ENCODE measurements at places on chromosomes 1 and 21.

DNA sequence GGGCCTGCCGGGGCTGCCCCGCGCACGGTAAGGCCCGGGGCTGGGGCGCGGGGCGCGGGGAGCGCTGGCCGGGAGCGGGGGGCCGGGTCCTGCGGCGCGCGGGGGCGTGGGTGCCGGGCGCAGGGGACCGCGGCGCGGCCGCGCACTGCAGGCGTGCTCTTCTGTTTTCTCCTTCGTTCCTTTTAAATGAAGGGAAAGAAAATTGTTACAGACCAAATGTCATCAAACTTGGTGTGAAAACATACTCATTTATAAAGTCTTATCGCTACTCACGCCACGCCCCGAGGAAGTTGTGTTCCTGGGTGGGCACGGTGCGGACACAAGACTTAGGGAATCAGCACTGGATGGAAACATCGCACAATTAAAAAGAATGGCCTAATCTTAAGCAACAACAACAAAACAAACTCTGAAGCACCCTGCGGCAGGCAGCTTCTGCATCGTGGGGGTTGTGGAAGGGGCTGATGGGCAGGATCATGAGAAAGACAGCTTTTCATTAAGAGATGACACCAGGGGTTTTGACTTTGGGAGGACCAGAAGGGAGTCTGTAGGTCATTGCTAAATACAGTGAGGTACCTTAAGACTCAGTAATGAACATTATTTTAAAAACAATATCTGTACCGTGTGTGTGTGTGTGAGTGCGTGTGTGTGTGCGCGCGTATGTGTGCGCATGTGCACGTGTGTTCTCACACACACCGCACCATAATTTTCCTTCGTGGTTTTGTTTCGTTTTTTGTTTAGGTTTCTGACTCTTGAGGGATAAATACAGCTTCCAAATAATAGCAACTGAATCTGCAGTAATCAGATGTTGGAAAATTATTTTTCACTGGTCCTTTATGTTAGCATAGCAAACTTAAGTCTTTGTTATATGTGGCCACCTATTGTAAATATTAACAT, 548 bp downstream of the B3GALT5 start:
- DNase-seq = no peak

GRCh38 chr1:25805863-25806225, 5.9 kb downstream of the SELENON start:
- DNase-seq = no peak

- no peak for DNase-seq
Observed at GRCh38 chr1:157993918-157994605, 617 bp downstream of the KIRREL1 start.

DNA sequence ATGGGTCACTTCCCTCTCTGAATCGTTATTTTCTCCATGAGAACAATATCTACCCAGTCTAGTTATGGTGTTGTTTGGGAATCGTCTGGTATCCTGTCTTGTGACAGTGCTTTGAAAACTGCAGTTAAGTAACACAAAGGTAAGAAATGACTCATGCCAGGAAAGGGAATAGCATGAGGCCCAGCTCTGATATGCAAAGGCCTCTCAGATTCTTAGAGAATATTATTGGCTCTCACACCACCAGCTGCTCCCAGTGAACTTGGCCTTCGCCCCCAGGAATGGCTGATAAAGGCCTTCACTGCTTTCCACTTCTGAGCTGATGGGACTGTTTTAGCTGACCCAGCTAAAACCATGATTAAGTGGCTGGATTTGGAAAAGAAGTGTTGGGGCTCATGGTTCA, 27.1 kb downstream of the NEK2 start:
- peak; percentile 79 for DNase-seq

DNA sequence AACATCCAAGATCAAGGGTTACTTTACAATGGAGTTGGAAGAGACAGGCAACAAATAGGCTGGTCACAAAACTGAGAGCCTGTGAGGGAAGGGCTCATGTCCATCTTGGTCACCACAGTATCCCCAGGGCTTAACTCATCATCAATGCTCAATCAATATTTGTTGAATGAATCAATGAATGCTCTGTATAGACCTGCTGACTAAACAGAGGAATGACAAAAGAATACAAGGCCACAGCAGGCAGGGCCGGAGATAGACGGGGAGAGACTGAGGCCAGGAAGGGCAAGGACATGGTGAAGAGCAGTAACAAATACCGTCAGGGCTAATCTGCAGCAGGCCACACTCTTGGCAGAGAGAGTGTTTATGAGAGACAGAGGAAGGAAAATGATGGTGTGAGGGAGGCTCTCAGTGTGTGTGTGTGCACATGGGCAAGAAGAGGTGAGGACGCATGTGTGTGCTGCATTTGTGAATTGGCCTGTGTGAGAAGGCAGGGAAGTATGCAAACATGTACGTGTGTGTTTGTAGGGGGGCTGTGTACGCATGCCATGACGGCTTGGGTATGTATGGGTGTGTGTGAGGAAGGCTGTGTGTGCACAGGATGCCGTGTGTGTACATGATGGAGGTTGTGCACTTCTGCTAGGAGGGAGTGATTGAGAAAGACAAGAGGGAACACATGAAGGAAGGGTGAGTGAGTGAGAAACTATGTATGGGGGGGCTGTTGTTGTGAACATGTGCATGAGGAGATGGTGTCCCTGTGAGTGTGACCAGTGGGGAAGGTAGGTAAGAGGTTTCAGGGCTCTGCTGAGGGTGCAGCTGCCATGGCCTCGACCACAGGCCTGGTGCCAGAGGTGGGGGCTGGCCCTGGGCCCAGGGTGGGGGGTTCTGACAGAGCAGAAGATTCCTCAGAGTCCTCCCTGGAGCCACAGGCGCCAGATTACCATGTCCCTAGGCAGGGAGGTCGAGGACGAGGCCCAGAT, 15.4 kb downstream of the AHDC1 start:
- DNase-seq = no peak

GRCh38 chr1:151336556-151336955, 9.3 kb upstream of the PI4KB start:
- no peak for DNase-seq

GRCh38 chr1:246893191-246893939, 38.4 kb downstream of the AHCTF1 start:
- DNase-seq = no peak

DNA sequence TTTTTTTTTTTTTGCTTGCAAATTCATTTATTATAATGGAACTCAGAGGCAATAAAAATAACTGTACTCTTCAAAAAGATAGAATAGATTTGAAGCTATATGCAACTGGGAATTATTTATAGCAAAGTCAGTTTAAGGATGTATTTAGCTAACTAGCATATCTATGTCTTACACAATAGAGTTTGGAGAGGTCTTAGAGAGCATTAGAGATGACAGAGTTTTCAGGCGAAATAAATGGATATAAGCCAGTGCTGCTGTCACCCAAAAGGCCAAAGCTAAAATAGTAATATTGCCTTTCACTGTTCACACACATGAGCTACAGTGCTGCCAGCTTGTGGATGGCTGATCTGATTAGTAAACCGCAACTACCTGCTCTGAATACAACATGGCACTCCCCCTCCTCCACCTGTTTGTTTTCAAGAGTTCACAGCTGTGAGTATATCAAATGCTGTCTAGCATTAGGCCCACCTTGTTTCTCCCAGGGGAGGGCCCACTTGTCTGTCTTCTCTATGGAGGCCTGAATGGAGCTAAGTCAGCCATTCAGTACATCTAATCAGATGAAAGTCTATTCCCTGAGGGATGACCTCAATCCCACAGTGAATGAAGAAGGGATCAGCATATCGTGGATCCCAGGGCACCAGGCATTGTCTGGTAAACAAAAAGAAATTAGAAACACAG, 25.2 kb upstream of the SSX2IP start:
- DNase-seq = no peak
